ENCODE measurements at places on chromosomes 7 and 10. TPM values are rescaled to one million over a fixed set of nuclear protein-coding genes. Genes with fewer than 3 reads are reported as not detected.

- DNase-seq = no peak
Observed at GRCh38 chr10:13023754-13024153, 22.2 kb upstream of the CCDC3 start.

DNA sequence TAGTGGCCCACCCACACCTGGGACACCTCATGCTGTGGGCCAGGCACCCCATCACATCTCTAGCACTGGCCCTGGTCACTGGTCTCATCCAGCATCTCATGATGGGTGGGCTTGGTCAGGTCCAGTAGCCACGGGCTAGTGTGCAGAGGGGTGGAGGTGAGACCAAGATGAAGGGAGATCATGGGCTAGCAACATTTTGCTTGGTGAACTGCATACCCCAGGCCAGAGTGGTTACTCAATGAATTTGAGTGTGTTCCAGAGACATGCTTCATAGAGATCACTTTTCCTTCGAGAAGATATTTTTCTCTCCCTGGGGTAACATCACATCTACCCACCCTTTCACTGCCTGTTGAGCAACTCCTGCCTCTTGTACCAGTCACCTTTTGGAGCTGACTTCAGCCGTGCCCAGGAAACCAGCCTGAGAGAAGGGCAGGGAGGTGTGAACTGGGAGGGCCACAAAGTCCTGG is 44.2 kb downstream of the MINDY4 start:
- DNase-seq = no peak

DNA sequence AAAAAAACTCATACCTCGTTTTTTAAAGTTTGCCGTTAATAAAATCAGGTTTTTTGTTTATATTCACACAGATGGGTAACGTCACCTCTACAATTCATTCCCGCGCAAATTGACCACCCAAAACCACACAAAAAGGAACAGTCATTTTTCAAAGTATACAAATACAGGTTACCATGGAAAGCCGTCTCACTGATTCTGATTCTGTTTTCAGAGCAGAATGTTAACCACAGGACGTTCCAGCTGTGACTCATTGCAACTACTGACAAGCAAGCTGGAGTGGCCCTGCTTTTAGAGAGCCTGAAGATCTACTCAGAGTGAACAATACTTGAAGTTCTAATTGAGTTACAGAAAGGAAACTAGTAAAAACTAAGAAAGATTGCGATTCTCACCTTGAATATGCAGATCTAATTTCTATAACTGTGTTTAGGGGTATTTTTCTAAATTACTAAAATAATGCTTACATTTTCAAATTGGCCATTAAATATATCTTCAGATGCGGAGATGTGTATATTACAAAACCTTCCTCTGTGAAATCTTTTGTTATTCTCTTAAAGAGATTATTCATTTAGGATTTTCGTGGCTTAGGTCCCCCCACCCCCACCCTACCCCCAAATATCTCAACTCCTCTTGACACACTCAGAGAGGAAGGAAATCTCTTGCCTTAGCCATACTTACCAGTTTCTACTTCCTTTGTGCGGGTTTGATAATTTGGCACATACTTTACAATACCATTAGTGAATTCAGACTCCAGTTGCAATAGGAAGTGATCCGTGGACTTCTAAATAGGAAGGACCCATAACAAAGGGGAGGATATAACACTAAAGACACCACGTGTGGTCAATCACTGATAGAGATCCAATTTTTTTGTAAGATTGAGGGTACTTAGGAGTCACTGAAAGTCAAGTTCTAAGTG is 106.0 kb downstream of the CUBN start:
- DNase-seq = no peak

DNA sequence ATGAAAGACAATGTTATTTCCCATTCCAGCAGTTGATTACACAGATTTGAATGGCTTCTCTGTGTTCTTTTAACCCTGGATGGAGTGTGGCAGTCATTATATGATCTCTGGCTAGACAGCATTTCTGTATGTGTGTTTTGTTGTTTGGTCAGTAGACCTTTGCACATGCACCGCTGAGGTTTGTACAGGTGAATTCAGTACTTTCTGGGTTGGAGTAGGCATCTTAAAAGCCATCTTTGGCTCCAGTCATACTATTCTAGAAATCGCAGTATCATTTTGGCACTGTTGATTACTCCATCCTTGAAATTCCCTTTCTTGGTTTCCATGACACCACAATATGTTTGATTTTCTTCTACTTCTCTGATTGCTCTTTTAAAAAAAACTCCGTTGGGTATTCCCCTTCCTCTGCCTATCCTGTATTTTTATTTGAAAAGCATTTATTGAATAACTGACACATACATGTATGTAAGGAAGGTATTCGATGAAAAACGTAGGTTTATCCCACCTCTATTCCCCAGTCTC is 29.9 kb downstream of the TAS2R41 start:
- no peak for DNase-seq

- DNase-seq = no peak
Observed at GRCh38 chr10:93459466-93459865, 22.7 kb downstream of the MYOF start.

DNA sequence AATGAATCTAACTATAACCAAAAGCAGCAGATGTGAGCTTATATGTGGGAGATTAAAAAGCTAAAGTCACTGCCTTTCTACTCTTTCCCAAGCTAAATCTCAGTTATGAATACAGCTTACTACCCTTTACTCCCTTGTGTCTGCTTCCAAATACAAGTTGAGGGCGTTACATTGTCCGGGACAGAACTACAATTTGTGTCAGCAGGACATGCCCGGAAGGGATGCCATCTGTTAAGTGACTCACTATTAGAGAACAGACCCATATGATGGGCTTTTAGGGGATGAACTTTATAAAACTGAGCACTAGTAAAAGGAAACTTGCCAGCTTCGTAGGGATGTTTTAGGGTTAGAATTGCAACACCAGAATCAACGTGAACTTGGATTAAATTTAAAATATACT is 299.7 kb upstream of the CSTF2T start:
- DNase-seq = no peak

- DNase-seq = no peak
Observed at GRCh38 chr7:26508917-26509316, 217.3 kb downstream of the SNX10 start.

GRCh38 chr10:3750006-3750816 is 34.8 kb downstream of the KLF6 start:
- DNase-seq = no peak

GRCh38 chr7:108307595-108307994 is 148.6 kb downstream of the NRCAM start:
- DNase-seq = no peak

- DNase-seq = no peak
Observed at GRCh38 chr7:50211130-50212015, 93.1 kb upstream of the IKZF1 start.

DNA sequence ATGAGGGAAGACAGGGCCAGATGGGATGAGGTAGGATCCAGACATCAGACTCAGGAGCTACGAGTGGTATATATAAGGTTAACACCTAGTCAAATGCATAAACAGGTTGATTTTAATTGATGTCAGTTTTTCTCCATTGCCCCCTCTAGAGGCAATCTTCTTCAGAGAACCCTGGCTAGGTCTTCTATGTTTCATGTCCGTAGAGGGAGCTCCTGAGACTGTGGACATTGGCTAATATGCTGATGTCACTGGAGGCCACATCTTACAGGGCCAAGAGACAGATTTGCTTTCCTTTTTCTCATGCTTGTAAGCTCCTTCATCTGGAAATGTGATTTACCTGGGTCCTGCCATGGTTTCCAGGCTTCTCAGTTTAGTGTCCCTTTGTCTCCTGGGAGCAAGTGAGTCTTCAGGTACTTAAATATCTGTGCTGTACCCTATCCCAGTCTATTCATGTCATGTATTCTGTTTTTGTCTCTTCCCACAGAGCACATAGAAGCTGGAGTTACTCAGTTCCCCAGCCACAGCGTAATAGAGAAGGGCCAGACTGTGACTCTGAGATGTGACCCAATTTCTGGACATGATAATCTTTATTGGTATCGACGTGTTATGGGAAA is 161.6 kb upstream of the PRSS1 start:
- no peak for DNase-seq

DNA sequence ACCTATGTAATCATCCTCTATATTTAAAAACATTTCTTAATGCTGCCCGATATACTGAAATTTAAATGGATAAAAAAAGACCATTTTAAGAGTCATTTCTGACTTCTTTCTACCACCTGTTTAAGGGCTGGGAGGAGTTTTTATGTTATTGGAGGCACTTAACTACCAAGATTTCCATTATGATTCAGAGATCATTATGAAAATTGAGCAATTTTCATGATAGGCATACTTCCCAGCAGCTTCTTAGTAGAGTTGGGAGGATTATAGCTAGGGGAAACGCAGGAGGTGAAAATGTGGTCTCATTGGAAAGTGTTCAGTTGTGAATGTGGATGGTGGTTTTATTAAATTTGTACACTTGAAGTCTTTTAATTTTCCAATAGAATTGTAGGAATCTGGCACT is 28.4 kb upstream of the FAM204A start:
- DNase-seq = no peak

- no peak for DNase-seq
Observed at GRCh38 chr10:3516234-3516922, 268.6 kb downstream of the KLF6 start.

- no peak for DNase-seq
Observed at GRCh38 chr10:52635651-52636050, 136.9 kb downstream of the MBL2 start.

DNA sequence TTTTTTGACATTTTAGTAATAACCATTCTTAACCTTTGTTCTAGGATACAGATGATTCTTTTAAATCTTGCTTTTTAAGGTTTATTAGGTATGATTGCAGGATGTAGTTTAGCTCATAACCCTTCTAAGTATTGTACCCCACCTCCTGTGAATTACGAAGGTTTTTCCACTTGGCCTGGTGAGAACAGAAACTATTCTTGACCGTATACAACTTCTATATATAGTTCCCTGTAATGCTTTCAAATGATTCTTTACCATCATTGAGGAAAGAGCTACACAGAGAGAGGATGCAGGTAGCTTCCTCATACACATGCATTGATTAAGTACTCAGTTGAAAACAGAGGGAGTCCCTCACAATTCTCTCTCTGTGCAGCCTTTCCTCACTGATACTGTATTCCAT is 86.3 kb downstream of the PALS2 start:
- no peak for DNase-seq

DNA sequence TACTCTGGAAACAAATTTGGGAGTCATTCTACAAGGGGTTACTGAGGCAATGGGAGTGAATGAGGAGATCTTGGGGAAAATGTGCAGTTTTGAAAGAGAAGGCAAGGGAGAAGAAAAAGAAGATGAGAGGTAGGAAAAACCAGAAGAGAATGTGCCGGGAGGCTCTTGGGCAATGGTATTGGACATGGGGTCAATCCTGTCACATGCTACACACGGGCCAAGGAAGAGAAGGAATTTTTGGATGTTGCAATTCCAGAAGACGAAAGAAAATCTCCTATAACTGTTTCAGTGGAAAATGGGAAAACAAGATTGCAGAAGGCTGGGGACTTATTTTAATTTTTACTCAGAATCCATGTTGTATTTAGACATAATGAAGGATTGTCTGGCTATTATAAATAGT is 615.0 kb downstream of the PHTF2 start:
- DNase-seq = no peak

- DNase-seq = no peak
Observed at GRCh38 chr10:86170255-86171108, 196.1 kb downstream of the GRID1 start.

DNA sequence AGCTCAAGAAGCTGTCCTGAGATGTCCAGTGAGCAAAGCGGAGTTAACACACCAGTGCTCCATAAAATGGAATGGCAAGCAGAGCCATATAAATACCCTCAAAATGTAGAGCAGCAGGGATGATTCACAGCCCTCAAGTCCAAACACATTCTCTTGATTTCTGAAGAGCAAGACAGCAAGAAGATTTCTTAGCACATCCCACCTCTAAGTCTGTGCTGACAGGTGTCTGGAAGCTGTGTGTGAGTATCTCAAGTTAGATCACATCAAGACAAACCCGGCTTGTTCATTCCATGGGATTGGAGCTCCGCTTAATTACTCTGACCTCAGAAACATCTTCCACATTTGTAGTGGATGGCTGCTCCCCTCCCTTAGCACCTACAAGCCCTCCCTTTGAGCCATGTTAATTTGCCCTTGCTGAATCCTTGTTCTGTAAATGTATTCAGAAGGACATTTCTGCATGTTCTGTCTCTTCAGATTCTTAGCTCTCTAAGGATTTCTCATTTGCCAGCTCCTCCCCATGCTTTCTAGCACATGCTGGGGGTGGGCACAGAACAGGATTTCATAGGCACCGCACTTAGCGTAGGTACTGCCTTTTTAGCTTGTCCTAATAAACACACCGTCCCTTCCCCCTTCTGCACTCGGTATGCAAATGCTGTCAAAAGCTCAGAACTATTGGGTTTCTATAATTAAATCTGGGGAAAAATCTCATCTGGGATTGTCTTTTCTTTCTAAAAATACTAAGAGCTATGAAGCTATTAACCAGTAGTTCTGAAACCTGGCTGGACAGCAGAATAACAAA is 112.7 kb downstream of the CPXM2 start:
- DNase-seq = no peak

GRCh38 chr7:155136619-155137243 is 66.6 kb downstream of the HTR5A start:
- DNase-seq = no peak

- no peak for DNase-seq
Observed at GRCh38 chr10:34811968-34812514, 3.1 kb downstream of the PARD3 start.

- DNase-seq = no peak
Observed at GRCh38 chr7:41994746-41995110, 242.3 kb downstream of the GLI3 start.

GRCh38 chr7:146741911-146742310 is 625.3 kb downstream of the CNTNAP2 start:
- DNase-seq = no peak

DNA sequence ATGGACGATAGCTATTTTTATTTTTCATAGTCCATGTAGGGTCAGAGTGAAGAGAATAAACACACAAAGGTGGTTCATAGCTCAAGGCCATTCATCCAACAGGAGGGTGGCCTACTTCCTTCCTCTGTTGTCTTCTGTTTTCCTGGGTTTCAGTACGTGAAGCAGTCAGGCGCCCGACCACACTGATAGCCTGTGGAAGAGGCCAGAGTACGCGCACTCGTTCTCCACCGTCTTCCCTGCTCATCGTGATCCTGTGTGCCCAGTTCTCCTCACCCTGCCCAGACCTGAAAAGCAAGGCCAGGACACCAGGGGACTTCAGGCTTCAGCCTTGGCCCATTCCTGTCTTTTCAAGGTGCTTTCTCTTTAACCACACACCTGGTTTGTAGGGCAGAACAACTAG is 134.7 kb downstream of the GLCCI1 start:
- DNase-seq = no peak

The CNTNAP2 gene
- 0.06 TPM for total RNA-seq

The CHST3 gene
- total RNA-seq = 5.4 TPM

The TUBB8 gene
- not detected for total RNA-seq

The MRC1 gene
- 144 TPM for total RNA-seq

The SEMA3D gene
- total RNA-seq = 4.2 TPM

The ICA1 gene
- 71.2 TPM for total RNA-seq

The NUTM2B gene
- total RNA-seq = 6.3 TPM

The PPP1R17 gene
- not detected for total RNA-seq

The SEC61A2 gene
- total RNA-seq = 7.3 TPM
